ENCODE measurements at places on chromosomes 16 and 17.

- DNase-seq = peak; percentile 58
These were observed 5.7 kb downstream of the GRN start for GRCh38 chr17:44350733-44351226.

GRCh38 chr17:1179818-1180742 lies at the start of gene ABR:
Gene ABR, minus strand, starts transcription at chr17:1179981. Its CDS starts 254 bp downstream, at chr17:1179727.
- peak; percentile 57 for DNase-seq

DNA sequence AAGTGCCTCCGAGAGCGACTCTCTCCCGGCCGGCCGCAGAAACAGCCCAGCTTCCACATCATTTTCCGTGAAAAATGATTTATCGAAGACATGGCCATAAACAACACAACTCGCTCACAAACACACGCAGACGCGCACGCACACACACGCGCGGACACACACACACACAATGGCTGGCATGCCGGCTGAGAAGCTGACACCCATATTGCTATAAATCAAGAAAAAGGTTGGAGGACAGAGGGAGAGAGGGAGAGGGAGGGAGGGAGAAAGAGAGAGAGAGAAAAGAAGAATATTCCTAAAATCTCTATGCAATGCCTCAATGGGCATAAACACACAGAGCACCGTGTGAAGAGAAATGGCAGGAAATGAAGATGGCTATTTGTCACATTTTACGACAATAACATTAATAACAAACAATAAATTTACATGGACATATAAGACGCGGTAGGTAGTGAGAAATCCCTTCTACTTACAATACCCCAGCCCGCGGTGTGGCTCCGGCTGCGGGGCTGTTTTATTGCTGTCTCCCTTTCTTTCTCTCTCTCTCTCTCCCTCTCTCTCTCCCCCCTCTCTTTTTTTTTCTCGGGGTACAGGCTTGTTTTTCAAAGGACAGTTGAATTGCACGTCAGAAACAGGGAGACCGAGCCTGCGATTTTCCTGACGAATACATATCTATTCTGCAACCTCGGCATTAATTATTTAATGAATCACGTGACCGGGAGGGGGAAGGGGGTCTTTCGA lies 9.5 kb downstream of the HOXB4 start:
- no peak for DNase-seq

DNA sequence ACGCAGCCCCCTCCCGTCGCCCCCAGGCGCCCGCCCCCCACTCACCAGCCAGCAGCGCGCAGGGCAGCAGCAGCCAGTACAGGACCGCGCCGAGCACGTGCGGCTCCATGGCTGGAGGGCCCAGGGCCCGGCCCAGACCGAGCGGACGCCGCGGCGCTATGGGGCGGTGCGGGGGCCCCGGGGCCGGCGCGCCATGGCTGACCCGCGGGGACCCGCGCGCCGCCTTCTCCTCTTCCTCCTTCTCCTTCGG lies 239 bp downstream of the PIEZO1 start:
- no peak for DNase-seq

- no peak for DNase-seq
These were observed 12.1 kb downstream of the CCDC42 start for GRCh38 chr17:8732406-8733085.

- DNase-seq = no peak
These were observed 1.4 kb downstream of the RAB11FIP3 start for GRCh38 chr16:426906-427249.

- DNase-seq = no peak
These were observed 2.7 kb upstream of the GJC1 start for GRCh38 chr17:44832805-44833204.

GRCh38 chr16:30829130-30830071 lies 42.4 kb upstream of the ZNF629 start:
- no peak for DNase-seq

GRCh38 chr17:78041386-78042179 lies 83.1 kb downstream of the TNRC6C start:
- DNase-seq = no peak

- no peak for DNase-seq
These were observed 192.1 kb upstream of the CIBAR2 start for GRCh38 chr16:85304337-85304736.

- DNase-seq = no peak
These were observed 28.3 kb upstream of the SLC38A10 start for GRCh38 chr17:81323411-81323868.

- no peak for DNase-seq
These were observed 2.3 kb downstream of the RBFOX3 start for GRCh38 chr17:79608624-79608959.

- DNase-seq = no peak
These were observed 20.2 kb upstream of the CES1 start for GRCh38 chr16:55853114-55853513.

- no peak for DNase-seq
These were observed 36.1 kb downstream of the GPATCH8 start for GRCh38 chr17:44467108-44467507.

DNA sequence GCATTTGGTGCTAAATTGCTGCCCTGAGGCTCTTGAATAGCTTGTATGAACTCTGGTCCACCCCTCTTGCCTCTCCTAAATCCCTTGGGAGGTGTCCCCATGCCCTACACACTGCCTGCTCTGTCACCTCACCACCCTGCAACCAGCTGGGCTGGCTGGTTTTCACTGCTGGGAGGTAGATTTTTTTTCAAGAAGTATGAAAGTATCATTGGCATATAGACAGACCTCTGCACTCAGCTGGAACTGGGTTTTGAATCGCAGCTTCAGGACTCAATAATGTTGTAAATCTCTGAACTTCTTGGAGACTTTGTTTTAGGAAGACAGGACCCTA lies 184.9 kb downstream of the MSI2 start:
- no peak for DNase-seq

- DNase-seq = no peak
These were observed 7.7 kb upstream of the ITPRIPL2 start for GRCh38 chr16:19105891-19106624.

- DNase-seq = no peak
These were observed 850 bp downstream of the GINS3 start for GRCh38 chr16:58393138-58393504.

GRCh38 chr17:69227541-69227940 lies 1.1 kb downstream of the ABCA10 start:
- DNase-seq = no peak

DNA sequence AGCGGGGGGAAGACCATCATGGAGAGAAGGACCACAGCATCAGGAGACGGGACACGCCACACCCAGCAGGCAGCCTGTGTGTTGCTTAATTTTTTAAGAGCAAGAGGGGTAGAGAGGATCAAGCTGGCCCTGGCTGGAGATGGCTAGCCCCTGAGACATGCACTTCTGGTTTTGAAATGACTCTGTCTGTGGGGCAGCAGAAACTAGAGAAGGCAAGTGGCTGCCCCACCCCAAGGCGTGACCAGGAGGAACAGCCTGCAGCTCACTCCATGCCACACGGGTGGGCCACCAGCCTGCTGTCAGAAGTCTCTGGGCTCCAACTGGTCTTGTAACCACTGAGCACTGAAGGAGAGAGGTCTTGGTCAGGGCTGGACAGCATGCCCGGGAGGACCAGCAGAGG lies 75.5 kb downstream of the SOCS1 start:
- DNase-seq = no peak

DNA sequence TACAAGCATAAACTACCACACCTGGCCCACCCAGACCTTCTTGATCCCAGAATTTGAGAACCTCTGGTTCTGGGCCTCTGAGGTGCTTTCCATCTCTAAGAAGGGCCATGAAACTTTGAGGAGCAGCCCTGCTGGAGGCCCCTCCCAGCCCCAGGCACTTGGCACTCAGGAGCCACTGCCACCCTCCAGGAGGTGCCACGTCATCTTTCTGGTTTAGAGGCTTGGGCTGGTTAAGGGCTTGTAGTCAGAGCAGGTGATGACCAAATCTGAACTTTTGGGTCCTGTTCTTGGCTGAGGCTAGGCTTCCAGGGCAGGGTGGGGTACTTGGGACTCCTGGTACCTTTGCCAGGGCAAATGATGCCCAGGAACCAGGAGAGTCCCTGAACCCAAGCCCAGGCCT lies 13.8 kb upstream of the DLX4 start:
- no peak for DNase-seq

DNA sequence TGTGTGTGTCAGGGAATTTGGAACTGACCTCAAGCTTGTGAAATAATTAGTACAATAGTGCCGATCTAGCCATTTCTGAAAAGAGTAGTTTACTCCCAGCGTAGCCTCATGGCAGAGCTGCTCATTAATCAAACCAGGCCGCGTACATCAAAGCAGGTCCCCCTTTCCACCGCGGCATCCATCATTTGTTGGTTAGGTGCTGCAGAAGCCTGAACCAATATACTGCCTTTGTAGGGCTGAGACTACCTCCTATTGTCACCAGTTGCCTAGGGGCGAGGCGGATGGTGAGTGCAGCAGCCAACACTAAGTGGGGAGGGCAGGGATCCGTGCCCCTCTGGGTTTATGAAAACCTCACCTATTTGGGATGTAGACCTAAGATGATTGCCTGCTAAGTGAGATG lies 264.1 kb downstream of the TMEM114 start:
- no peak for DNase-seq

DNA sequence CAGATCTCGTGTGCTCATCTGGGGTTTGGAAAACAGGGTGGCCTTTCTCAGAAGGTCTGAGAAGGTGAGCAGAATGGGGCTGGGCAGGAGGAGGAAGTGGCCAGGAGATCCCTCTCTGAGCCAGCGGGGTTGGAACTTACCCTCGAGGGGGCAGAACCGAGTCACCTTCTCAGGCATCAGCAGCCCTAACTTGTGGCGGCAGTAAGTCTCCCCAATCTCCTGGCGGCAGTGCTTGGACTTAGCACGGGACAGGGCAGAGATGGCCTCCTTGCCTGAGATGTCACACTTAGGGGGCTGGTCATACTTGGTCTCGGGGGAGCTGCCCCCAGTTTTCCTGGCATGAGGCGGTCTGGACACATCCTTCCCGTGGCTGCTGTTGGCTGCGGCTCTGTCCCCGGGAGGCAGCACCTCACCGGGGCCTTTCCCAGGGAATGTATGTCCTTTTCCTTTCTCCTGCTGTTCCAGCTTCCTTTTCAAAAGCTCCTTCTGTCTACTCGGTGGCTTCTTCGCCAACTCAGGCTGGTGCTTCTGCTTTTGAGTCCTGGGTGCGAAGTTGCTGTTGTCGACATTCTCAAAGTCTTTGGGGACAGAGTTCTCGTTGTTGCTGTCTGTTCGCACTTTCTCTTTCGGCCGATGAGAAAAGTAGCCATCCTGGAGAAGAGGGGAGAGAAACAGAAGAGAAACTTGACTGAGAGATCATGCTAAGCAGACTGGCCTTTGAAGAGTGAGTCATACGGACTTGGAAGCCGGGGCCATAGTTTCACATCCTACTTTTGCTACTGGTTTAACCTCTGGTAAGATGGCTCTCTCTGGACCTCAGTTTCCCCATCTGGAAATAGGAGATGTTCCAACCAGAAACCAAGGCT lies 211.7 kb downstream of the XYLT1 start:
- DNase-seq = no peak

- DNase-seq = no peak
These were observed 236.4 kb downstream of the PRKCA start for GRCh38 chr17:66538776-66539175.

DNA sequence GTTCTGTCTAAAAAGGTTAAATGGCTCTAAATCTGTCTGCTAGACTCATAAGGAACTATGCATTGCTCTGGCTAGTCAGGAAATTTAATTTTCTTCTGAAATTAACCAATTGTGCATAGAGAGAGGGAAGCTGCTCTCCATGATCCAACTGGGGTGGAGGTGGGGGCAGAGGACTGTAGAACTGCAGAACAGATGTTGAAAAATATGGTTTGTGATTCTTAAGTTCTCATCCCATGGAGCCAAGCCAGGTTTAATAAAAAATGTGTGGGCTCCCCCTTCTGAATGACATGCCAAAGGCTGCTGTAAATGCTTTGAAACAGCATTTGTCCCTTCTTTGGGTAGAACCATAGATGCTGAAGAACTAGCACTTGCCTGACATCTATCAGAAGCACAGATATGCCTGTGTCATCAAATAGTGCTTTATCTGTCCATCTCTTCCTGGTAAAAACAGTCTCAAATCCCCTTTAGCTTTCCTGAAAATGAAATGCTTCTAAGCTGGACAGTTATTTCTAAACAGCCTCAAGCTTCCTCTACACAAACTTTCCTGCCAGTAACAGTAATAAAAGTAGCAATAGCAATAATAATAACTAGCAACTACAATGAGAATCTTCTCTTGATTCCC lies 221.4 kb downstream of the CDH8 start:
- no peak for DNase-seq

GRCh38 chr17:48439875-48440505 lies 10.0 kb upstream of the SKAP1 start:
- peak; percentile 50 for DNase-seq

DNA sequence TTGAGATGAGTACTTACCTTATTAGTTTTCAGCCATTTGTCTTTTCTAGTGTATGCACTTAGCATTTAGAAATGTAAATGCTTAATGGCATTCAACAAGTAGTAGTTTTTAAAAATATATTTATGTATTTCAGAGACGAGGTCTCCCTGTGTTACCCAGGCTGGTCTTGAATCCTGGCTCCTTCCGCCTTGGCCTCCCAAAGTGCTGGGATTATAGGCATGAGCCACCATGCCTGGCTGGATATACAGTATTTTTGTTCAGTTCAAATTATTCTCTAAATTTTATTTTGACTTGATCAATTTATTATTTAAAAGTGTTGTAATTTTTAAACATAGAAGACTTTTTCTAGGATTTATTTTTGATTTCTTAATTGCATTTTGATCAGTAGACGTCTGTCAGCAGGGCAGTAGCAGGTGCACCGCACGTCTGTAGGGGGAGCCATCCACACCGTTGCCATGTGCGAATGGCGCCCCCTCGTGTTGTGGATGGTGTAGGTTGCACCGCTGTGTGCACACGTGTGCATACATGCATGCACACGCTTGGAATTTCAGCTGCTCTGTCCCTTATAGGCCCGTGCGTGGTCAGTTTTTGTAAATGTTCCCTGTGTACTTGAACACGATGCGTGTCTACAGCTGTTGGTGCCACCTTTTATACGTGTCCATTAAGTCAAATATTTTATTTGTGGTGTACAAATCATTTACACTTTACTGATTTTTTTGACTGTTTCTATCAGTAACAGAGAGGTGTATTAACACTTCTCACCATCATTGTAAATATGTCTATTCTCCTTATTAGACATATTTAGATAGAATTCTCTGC lies 30.6 kb downstream of the RPTOR start:
- peak; percentile 92 for DNase-seq

GRCh38 chr17:44501866-44502375 lies 1.3 kb downstream of the GPATCH8 start:
- DNase-seq = no peak

DNA sequence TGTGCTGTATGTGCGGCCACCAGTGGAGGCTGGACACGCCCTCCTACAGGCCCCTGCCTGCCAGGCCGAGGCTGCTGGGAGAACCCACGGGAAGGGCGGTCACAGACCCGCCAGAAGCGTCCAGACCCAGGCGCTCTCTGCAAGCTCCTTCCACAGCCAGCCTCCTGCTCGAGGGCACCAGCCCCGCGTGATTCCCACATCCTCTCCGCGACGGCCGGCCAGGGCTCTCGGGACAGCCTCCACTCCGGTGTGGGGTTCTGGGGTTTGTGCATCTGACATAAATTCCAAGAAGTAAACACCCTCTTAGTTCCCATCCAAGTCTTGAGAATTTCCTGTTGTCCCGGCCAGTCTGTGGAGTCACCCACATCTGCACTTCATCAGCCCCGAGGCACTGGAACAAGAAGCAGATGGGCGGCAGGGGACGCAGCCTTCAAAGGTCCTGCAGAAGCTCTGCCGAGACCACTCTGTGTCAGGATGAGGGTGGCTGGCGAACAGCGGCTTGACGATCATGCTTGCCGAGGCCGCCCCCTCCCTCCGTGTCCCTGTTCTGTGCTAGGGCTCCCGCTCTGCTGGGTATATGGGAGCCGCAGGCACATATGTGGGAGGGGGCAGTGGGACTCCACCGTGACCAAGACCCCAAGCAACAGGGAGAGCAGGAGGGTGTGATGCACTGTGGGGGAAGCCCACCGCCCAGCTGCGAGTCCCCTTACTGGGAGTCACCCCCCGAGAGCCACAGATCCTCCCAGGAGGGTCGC lies 2.4 kb upstream of the TMEM204 start:
- no peak for DNase-seq
